T-cell (primary cell): ENCODE measurements at places on chromosomes 2 and 18.

GRCh38 chr2:168592181-168592831 is 136.2 kb downstream of the CERS6 start:
- no peak for DNase-seq

GRCh38 chr18:68842951-68843350 is 45.1 kb downstream of the CCDC102B start:
- no peak for DNase-seq

DNA sequence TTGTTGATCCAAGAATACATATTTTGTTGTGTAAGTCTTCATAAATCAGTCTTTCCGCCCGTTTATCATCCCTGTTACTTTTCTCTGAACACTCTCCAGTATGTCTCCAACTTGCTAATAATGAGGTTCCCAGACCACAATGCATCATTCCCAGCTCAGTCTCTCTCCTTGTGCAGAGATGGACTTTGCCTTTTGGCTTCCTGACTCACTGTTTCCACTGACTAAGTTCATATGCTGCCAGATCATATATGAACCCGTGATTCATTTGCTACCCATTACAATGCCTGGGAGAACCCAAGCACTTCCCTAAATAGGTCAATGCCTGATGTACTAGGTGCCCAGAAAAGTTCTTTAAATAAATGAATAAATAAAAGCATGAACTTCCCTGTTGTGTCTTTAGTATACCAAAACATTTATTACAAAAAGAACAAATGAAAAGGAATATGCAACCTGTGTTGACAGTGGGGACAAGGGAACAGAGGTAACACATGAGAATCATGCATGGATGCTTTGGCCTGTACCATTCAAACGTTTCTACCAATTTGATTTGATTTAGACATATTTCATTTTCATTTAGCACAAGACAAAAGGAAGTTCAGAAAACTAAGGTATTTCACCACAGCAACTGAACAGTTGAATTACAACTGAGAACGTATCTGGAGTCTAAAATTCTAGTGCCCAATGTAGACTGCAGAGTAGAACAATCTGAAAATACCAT is 215.4 kb upstream of the HNRNPA3 start:
- no peak for DNase-seq

DNA sequence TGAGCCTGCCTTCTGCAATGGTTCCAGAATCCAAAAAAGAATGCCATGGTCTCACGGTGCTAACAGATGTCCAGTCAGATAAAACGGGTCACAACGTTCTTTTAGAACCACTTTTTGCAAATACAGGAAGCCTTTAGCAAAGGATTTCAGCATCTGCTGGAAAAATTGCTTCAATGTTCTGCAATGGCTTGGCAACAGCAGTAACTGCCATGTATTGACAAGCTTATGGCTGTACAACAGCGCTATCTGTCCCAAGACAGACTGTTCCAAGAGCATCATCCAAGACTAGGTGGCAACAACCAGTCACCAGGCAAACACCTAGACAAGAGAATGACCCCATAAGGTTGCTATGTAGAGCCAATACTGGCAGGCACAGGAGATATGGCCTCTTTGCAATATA is 37.6 kb upstream of the RIOK3 start:
- no peak for DNase-seq

GRCh38 chr18:2102022-2102421 is 469.3 kb downstream of the METTL4 start:
- no peak for DNase-seq

- no peak for DNase-seq
Measured at GRCh38 chr2:10932345-10933151, 20.8 kb downstream of the KCNF1 start.
